ENCODE measurements at places on chromosomes 11 and 22.

DNA sequence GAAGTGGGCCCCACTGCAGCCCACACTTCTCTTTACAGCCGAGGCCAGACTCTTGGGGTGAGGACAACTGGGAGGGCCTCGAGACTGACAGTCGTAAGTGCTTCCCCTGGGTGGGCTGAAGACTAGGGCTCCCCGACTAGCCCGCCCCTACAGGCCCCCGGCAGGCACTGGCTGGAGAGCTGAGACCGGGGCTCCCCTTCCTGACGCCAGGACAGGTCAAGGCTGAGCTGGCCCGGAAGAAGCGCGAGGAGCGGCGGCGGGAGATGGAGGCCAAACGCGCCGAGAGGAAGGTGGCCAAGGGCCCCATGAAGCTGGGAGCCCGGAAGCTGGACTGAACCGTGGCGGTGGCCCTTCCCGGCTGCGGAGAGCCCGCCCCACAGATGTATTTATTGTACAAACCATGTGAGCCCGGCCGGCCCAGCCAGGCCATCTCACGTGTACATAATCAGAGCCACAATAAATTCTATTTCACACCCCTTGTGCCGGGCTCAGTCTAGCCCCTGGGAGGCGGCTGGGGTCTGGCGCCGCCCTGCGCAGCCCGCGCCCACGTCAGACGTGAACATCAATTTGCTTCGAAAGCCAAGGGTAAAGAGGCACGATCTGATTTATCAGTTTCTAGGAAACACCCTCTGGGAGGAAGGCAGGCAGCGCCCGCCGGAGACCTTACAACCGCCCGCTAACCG, 13.5 kb downstream of the SCYL1 start:
- no peak for DNase-seq

DNA sequence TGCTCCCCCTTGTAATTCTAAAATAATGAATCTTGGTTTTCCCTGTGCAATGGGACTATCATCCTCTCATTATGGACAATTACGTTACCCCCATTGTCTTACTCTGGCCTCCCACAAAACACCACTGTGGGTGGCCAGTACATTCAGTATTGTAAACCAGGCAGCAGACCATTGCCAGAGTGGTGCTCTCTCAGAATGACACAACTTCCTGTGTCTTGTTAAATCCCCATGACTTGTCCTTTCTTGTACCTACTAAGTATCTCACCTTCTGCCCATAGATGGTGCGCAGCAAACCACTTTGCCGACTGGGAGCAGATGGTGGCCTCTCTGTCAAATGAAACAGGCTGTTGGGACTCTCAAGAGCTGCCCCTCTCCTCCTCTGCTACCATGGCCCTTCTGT, 287.1 kb upstream of the RAG2 start:
- no peak for DNase-seq

DNA sequence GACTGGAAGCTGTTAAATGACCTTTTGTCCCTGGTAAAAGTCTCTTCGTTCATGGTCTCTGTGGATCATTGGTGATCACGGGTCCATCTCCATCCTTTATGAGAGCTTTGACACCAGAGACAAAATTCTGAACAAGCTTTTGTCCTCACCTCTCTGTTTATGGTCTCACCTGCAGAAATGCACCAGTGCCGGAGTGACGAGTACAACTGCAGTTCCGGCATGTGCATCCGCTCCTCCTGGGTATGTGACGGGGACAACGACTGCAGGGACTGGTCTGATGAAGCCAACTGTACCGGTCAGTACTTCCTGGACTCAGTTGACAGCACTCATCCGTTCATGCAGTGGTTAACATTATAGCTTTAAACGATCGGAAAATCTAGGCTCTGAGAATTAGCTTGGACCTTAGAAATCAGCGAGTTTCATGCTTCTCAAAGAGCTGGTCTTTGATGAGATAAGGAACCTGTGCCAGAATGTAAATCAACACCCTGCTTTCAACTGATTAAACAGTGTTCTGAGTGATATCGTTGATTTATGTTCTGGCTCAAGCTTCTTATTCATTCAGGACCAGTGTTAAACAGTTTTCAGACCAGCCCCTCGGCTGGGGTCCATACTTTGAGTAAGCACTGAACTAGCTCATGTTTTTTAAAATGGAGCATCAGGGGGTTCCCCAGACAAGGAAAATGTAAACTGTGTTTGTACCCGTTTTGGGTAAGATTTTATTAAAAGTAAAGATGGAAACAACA, 124.5 kb upstream of the SORL1-AS1 start:
- DNase-seq, result no peak

GRCh38 chr11:122156940-122157382, 40.9 kb upstream of the BLID start:
- DNase-seq, result no peak

DNA sequence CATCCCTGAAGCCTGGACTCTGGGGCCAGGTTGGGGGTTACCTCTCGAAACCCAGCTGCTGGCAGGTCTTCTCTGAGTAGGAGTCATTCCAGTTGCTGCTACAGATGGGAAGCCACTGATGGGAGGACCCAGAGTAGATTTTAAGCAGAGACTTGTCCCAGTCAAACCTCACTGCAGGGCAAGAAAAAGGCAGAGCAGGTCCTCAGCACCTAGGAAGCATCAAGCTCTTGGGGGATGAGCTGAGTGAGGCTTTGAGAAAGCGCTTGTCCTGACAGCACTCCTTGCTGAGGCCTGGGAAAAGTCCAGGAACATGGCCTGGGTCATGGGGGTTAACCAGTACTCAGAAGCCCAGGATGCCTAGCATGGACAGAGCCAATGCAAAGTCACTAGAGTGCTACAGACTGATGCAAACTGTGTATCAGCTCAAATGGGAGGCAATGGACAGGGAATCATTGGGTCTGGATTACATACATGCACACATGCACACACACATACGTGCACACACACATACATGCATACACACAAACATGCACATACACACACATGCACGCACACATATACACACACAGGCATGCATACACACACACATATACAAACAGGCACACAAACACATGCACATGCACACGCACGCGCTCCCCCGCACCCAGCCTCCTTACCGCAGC, 15.3 kb downstream of the TMPRSS13 start:
- DNase-seq, result no peak

DNA sequence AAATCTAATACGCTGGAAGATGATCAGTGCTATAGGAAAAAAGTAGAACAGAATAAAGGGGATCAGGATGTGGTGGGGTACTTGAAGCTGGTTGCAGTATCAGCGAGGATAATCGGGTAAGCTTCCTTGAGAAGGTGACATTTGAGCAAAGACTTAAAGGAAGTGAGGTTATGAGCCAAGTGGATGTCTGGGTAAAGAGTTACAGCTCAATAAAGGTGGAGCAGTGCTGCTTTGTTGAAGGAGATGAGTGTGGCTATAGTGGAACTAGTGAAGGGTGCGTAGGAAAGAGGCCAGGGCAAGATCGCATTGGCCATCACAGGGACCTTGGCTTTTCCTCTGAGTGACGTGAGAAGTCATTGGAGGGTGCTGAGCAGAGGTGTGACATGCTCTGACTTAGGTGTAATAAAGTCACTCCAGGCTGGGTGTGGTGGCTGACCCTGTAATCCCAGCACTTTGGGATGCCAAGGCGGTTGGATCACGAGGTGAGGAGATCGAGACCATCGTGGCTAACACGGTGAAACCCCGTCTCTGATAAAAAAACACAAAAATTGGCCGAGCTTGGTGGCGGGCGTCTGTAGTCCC, 2.3 kb upstream of the SYVN1 start:
- DNase-seq, result no peak

GRCh38 chr11:123159183-123159857, 35.7 kb downstream of the CLMP start:
- no peak for DNase-seq

DNA sequence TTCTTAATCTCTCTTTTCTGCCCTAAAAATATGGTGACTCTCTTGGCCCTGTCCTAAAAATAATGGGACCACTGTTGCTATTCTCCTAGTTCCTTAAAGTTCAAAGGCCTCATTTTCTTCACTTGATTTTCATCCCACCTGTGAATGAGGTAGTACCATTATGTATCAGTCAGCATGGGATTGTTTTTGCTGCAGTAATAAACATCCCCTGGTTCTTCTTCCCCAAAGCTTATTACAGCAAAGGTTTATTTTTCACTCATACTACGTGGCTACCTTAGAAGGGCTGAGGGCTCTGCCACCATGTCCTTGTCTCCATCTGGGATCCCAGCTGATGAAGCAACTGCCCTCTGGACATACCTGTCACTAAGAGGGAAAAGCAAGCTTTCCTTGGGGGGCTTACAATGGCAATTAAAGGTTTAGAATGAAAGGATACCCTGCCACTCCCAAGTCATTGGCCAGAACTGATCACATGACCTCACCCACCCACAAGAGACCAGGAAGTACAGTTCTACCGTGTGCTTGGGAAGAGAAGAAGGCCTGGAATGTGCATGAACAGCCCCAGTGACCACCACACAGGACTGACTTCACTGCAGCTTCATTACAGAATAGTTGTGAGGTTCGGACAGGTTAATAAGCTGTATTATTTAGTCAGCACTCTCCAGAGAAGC, 7.8 kb downstream of the TTC38 start:
- DNase-seq, result no peak

DNA sequence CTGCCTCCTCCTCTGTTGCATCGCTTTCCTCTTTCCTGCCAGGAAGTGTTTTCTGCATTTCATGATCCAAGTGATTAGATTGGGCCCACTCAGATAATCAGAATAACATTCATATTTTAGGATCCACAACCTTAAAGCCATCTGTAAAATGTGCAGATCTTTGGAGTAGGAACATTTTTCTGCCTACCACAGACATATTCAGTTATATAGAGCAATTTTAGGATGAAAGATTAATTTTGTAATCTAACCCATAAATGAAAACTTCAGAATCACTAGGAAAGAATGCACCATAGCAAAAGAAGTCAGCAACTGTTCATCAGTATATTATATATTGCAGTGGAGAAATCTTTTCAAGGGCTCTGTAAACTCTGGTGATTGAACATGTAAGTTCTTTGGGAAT, 659.9 kb upstream of the LUZP2 start:
- DNase-seq, result no peak

GRCh38 chr11:27372164-27372563, 9.1 kb upstream of the CCDC34 start:
- DNase-seq, result no peak

- no peak for DNase-seq
Observed at GRCh38 chr11:70818351-70818750, 420.0 kb downstream of the CTTN start.

DNA sequence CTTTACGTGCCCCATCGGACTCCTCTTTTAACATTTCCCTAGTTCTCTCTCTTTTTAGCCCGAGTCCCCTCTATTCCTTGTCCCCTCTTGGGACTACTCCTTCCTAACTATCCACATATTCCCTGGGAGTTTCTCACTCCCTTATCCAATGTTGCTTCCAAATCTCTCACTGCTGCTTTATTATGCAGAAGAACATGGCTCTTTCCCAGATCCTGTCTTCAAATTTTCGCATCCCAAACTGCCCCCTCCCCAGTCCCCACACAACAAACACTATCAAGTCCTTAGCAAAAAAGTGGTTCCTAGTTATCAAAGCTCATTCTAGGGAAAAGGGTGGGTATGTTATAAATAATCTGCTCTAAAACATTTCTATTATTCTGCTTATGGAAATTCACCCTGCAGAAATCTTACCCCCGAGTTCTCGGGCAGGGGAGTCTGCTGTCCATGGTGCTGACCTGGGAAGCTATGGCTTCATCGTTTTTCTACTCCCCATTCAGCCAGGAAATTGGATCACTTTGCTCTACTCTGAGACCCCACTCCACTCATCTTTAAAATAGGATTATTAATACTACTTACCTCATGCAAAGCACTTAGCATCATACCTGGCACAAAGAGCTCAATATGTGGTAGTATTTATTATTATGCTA, 393.5 kb downstream of the BUD13 start:
- DNase-seq, result no peak

GRCh38 chr22:19214078-19214473, 35.5 kb upstream of the SLC25A1 start:
- DNase-seq, result no peak

- no peak for DNase-seq
Observed at GRCh38 chr22:43587574-43587973, 175.8 kb downstream of the MPPED1 start.

DNA sequence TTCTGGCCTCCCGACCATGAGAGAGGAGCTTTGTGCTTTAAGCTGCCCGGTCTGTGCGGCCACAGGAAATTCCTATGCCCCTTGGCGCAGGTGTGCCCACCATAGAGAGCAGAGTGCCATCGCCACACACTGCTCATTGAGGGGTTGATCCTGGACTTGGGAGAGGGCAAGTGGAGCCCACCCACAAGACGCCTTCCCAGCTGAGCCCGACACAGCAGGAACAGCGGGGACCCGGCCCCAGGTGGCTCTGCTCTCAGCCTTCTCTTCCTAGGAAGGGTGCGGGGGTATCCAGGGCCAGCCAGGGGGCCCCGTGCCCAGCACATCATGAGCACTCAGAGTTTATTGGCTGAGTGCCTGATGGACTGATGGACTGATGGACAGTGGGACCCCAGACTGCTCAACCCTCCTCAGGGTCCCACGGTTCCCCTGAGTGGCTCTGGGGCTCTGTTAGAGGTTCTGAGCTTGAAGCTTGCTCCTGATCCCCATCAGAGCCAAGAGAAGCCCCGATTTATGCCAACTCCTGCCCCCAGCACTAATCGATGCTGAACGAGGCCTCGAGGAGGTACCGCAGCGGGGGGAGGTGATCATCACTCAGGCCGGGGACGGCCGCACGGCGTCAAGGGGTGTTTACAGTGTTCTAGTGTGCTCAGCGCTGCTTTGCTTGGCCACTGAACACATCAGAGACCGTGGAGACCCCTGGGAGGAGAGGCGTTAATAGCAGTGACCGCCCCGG, 13.5 kb upstream of the MRGPRD start:
- DNase-seq, result no peak

DNA sequence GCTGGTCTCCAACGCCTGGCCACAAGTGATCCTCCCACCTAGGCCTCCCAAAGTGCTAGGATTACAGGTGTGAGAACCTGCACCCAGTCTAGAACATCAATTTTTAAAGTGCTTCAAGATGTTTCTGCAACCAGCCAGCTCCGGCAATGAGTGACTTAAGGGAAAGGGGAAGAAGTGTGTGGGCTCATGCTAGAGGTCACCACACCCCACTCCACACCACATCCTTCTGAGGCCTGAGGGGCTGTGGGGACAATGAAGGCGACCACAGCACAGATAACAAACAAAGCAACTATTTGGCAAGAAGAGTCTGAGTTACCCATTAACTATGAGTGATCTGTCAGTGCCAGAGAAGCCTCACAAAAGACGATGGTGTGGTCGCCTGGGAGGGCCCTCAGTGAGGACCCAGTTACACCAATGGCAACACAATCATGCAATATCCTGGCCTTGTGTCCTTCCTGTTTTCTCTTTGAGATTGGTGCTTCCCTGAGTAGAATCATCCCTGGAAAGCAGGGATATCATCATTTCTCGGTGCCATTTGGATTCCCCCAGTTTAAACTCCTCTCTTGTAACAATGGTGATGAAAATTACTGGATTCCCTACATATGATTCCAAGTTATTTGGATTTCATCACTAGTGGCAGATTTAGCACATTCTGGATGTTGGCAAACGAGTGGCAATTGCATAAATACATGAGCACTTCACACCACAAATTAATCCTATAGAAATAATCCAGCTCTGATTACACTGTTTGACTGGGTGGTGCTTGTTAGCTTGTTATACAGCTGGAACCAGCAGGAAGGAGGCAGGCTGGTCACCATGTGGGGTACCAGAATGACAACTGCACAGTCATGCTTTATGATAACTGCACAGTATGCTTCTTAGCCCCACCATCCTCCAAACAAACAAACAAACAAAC, 18.4 kb downstream of the ABTB2 start:
- no peak for DNase-seq
